T1000 (cell line): ENCODE measurements at places on chromosomes 1 and 21.

GRCh38 chr1:42586016-42586415 lies 72.2 kb upstream of the PPIH start:
- DNase-seq: no peak

- no peak for DNase-seq
Measured at GRCh38 chr1:232978091-232978634, 27.8 kb downstream of the NTPCR start.

DNA sequence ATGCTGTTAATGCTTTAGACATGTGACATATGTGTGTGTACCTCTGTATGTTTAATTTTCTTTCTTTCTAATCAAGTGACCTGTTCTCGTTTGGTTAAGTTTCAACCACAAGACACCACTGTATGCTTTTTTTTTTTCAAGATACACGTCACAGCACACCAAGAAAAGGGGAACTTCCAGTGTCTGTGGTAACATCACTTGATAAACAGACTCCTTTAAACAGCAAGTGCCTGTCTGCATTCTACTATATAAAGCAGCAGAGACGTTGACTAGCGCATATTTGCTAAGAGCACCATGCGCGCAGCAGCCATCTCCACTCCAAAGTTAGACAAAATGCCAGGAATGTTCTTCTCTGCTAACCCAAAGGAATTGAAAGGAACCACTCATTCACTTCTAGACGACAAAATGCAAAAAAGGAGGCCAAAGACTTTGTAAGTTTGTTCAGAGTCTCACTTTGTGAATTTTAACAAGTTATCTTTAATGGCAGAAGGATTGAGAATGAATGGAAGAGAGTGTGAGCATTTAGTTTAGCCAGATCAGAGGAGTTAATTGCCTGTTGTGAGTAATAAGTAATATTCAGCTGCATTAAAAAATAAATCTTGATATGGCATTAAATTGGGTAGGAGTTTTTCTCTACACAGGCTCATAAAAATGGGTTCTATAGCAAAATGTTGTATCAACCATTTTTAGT lies at the start of gene RGS1:
RGS1 (plus strand) TSS at position 275 of the 691 bp plus-strand sequence; CDS start at position 295, 20 bp downstream.
- DNase-seq: no peak

- no peak for DNase-seq
Measured at GRCh38 chr1:174971902-174972301, 27.8 kb upstream of the CACYBP start.

DNA sequence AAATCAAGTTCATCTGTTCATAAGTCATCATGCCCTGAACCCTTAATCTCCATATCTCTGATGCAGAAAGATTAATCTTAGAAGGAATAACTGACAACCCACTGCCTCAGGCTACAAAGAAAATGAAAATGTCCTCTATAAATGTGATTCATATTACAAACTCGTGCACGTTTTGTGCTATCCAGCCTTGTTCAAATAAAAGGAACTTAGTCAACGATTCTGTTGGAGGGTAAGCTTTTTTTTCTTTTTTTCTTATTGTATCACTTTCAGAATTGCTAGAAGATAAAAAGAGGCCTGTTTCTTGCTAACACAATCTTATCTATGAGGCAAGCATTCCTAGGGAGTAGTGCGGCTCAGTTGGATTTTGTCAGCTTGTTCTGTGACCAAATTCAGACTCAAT lies 228.4 kb downstream of the TM2D1 start:
- peak; percentile 33 for DNase-seq

GRCh38 chr1:85463731-85464496 lies 1.0 kb downstream of the DDAH1 start:
- no peak for DNase-seq

DNA sequence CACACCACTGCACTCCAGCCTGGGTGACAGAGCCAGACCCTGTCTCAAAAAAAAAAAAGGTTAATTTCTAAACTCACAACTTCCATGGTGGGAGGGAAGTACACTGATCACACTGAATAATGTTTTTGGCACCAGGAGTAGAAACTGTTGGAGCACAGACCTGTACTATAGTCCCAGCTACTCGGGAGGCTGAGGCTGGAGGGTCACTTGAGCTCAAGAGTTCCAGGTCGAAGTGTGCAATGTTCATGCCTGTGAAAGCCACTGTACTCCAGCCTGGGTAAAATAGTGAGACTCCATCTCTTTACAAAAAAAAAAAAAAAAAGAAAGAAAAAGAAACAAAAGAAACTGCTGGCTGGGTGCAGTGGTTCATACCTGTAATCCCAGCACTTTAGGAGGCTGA lies 35.3 kb downstream of the TMEM50B start:
- no peak for DNase-seq

GRCh38 chr1:15033264-15033663 lies 120.3 kb upstream of the TMEM51 start:
- DNase-seq: no peak

DNA sequence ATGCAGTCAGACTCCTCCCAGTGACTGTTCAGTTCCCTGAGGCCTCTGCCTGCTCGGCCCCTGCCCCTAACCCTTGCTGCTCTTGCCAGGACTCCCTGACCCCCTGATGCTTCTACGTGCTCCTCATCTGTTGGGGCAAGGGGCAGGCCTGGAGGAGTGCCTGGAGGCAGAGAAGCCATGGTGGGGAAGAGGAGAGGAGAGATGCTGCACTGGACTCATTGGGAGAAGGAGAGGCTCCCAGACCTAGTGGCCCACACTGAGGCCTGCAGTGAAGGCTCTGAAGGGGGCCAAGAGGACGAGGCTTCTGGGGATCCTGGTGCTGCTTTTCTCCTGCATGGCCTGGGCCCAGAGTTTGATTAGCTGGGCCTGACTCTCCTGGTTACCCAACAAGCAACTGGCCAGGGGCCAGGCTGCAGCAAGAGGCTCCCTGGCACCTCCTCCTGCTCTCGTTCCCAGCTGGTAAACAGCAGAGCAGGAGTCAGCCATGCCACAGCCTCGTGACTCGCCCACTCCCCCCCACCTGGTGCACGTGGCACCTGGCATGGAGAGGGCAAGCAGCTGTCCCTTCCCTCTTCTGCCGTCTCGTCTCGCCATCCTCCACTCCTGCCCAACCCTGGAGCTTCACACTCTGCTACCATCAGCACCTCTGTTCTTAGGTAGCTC lies 847 bp upstream of the RORC start:
- DNase-seq: no peak

- no peak for DNase-seq
Measured at GRCh38 chr1:176559878-176560277, 96.9 kb downstream of the PAPPA2 start.

DNA sequence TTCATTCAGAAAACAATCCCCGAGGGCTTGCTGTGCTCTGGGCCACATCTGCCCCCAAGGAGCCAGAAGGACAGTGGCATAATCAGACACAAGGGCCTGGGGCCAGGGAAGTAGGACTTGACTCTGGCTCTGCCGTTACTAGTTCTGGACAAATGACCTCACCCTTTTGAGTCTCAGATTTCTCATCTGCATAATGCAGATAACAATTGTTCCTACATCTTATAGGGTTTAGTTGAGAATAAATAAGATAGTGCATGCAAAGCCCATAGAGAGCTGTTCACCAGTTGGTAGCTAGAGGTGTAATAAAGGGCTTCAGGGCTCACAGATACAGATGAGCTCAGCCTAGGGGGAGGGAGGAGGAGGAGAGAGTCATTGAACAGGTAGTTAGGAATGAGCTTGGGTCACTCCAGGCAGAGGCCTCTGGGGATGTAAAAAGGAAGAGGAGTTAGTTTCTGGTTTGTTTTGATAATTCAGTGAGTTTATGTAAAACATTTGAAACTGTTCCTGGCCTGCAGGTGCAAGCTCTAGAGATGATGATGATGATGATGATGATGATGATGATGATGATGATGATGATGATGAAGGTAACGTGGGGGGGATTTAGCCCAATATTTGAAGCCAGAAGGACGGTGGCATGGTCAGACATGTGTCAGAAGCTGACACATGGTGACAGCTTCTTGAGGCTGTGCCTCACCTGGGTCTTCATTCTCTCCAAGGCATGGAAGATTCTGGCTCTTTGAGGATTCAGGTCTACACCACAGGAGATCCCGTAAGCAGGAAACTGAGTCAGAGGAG lies 858 bp downstream of the LACTBL1 start:
- no peak for DNase-seq

GRCh38 chr1:171798311-171798710 lies 16.9 kb downstream of the METTL13 start:
- DNase-seq: no peak

GRCh38 chr1:62178372-62178771 lies 16.3 kb upstream of the L1TD1 start:
- DNase-seq: no peak

DNA sequence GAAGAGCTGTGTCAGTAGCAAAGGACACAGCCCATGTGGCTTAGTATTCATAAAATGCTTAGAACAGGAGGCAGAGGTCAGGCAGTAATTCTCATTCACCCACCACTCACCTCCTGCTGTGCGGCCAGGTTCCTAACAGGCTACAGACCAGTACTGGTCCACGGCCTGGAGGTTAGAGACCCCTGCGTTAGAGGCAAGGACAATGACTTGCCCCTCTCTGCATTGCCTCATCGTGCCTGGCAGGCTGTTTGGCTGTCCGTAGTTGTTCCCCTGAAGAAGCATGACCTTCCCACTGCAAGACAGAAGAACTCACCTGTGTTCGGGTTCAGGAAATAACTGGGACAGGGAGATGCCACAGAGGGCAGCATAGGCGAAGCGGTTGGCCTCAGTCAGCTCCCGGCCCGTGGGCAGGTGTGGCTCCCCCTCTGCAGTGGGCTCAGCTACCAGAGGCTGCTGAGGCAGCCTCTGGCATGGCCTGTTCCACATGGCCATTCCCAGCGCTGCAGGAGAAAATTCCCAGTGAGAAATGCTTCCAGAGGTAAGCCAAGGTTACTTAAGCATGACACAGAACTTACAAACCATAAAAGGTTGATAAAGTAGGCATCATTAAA lies 19.3 kb downstream of the TMCO4 start:
- DNase-seq: no peak

DNA sequence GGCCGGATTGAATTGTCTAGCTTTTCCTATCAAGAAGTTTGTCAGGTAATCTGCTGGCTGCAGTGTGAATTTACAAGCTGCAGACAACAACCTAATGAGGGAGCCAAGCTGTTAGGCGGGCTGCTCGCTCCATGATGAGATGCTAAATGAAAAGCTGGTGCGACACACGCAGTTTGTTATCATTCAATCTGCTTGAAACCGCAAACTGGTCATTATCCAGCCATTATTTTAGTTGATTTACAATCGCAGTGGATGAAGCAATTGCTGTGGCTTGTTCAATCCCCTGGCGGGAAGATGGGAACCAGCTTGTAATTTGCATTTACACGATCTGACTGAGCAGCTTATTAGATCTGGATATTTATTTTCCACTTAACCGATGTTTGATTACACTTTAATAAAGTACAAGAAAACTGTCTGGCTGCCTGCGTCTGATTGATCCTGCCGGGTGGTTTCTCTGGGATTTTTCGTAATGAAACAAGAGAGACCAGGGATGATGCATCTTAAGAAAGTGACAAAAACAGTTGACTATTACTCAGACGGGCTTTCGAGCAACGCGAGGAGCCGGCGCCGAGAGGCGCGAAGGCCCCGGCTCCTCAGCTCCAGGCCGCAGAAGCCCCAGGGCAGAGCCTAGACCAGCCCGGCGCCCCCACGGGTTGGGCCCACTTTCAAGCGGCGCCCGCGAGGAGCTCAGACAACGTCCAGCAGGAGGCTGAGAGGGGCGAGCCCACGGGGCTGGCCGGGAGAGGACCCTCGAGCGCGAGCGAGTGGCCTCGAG lies 118.0 kb upstream of the BARHL2 start:
- DNase-seq: no peak

GRCh38 chr1:108097018-108097417 lies 103.1 kb downstream of the SLC25A24 start:
- DNase-seq: no peak

- DNase-seq: no peak
Measured at GRCh38 chr1:6998267-6998666, 213.0 kb downstream of the CAMTA1 start.

- no peak for DNase-seq
Measured at GRCh38 chr1:79599257-79599656, 592.7 kb upstream of the ADGRL4 start.

- peak; percentile 18 for DNase-seq
Measured at GRCh38 chr1:45012639-45013278, 705 bp downstream of the UROD start.

DNA sequence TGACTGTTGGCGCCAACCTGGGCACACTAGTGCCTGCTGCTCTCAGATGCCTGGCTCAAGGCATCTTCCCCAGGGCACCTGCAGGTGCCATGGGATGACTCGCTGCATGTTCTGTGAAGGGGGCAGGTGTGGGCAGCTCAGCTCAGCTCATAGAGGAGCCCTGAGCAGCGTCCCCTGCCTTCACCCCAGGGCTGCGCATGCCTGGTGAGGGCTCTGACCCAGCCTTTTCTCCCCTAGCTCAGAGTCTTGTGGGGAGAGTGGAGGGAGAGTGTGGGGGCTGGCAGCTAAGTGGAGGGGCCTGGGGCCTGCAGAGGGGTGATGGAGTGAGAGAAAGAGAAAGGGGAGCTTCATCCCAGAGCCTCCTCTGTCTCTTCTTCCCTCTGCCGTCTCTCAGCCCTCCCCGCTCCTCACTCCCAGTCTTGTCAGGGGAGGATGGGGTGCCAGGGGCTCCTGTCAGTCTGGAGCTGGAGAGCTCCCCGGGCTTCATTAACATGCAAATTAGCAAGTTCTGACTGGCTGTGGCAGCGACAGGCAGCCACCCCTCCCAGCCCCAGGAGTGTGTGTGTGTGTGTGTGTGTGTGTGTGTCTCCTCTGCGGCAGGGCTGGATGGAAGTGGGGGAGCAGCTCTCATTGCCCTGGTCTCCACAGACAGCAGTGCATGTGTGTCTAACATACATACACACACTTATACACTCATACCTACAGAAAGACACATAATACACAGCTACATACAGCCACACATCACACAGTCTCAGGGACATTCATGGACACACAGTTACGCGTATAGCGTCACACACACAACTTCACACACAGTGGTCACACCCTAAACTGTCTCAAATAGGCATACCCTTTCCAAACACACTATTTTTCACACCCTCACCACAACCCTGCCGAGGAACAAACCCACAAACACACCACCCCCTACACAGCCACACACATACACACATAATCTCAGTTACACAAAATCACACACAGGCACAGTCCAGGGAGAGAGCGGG lies 34.0 kb downstream of the FOXO6 start:
- no peak for DNase-seq

DNA sequence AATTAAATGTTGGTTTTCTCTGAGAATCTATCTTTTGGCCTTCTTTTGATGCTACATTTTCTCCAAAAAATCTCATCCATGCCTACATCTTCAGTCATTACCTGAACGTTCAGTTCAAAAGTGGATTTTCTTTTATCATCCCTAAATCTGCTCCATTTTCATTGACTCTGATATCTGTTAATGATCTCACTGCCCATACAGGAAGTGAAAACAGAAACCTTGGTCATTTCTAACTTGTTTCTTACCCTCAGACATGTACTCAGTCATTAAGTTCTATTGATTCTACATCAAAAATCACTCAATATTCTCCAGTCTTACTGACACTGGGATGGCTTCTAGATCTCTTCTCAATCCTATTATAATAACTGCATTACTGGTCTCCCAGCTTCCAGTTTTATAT lies 22.7 kb downstream of the PRKACB start:
- no peak for DNase-seq

- DNase-seq: no peak
Measured at GRCh38 chr1:94608142-94608851, 66.7 kb upstream of the F3 start.

GRCh38 chr1:59747420-59748024 lies 67.2 kb upstream of the HOOK1 start:
- DNase-seq: no peak

GRCh38 chr1:206049293-206049692 lies 3.7 kb upstream of the RHEX start:
- DNase-seq: no peak

GRCh38 chr1:244151537-244151936 lies 100.5 kb downstream of the ZBTB18 start:
- DNase-seq: no peak
